MCF 10A (cell line): ENCODE measurements at places on chromosomes 13 and 19.

DNA sequence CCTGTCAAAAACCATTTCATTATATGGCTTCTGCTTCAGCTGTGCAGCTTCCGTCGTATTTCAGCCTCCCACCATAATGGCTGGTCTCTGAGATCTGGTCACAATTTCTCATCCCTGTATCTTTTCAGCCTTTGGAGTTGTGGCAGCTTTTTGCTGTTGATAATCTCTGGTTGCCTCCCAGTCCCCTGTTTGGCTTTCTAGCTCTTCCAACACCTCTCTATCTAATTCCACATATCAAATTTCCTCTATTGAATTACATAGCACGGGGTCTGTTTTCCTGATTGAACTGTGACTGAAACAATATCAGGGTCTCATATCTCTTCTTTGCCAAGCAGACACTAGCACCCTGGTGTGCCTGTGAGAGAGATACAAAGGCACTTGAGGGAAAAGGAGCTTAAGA, 222.1 kb upstream of the OBI1 start:
- DNase-seq = no peak

GRCh38 chr13:93767180-93767916, 540.7 kb downstream of the GPC6 start:
- DNase-seq = no peak

DNA sequence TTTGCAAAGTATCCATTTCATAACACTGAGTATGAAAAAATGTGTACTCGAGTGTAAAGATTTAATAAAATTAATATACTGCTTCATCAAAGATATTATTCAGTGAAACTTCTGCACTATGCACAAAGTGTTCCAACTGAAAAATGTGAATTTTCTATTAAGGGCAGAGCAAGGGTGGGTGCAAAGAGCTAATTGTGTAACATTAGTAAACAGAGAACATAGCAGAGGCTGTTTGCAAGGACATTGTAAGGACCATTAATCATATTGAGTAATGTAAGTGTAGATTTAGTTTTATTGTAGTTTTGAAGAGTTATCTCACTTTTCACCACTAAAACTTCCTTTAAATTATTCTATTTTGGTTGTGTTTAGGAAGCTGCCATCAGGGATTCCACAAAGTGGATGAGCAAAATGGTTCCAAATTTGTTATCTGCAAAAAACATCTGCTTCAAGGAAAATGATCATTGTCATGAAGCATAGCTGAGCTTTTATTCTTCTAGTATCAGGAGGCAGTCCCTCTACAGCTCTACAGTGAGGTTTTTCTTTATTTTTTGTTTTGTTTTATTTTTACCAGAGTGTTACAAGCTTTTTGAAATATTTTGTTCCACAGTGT, 1375.4 kb downstream of the SLITRK1 start:
- no peak for DNase-seq

GRCh38 chr13:45512098-45512496, 47.4 kb downstream of the COG3 start:
- DNase-seq = no peak

- DNase-seq = no peak
These were observed 3.9 kb upstream of the NCAN start for GRCh38 chr19:19207637-19208572.

- no peak for DNase-seq
These were observed 30.9 kb upstream of the NBEA start for GRCh38 chr13:34911159-34911558.

- no peak for DNase-seq
These were observed 33.3 kb upstream of the SPATA13 start for GRCh38 chr13:24127116-24127631.
